Stimulated activated CD8-positive, alpha-beta memory T cell treated with anti-CD3 and anti-CD28 coated beads, Interleukin-4, amount 100 ng/mL, for 1 hour (primary cell): ENCODE measurements at places on chromosomes 7 and 10.

GRCh38 chr7:20140291-20141001 is 76.7 kb downstream of the MACC1 start:
- DNase-seq, result no peak

DNA sequence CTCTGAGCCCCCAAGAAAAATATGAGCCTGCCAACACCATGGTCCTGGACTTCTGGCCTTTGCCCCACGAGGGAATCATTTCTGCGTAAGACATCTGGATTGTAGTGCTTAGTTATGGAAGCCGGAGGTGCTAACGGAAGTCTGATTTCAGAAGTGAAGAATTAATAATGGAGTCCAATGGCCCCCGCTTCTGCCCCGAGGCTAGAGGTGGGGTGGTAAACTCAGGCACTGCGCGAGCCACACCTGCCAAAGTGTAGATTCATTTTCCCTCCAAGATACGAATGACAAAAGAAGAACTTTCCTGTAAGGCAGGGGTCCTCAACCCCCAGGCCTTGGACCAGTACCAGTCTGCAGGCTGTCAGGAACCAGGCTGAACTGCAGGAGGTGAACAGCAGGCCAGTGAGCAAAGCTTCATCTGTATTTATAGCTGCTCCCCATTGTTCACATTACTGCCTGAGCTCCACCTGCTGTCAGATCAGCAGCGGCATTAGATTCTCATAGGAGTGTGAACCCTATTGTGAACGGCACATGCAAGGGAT is 22.3 kb downstream of the CNPY1 start:
- DNase-seq, result no peak

- no peak for DNase-seq
These were observed 290.1 kb upstream of the COBL start for GRCh38 chr7:51606601-51607154.

DNA sequence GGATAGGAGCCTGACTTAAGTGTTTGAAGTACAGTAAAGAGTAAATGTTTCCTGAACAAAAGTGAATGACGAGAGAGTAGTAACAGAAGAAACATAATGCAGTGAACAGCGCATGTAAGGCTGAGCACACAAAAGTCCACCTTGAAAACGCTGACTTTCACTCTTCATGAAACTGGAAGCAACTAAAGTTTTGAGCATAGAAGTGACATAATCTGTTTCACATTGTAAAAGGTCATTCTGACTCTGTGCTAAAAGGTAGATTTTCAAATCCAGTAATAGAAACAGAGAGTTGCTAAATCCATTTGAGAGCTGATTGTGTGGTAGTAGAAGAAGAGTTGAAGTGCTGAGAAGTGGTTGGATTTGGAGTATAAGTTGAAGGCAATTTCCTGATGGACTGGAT is 1037.0 kb downstream of the CNTNAP2 start:
- no peak for DNase-seq

DNA sequence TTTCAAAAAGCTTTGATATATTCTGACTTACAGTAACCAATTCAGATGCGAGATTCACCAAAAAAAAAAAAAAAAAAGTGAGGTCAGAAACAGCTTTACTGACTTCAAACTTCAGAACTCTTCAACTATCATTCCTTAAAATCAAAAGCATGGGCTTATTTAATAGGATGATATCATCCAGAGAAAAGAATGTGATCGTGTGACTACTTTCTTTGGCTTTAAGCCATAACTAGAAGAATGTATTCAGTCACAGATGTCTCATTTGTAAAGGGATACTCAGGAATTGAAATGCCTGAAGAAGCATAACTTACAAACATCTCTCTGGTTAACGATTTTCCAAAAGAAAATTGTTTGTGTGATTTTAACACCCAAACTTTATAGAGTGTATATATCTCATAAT is 11.5 kb downstream of the TPK1 start:
- DNase-seq, result no peak

DNA sequence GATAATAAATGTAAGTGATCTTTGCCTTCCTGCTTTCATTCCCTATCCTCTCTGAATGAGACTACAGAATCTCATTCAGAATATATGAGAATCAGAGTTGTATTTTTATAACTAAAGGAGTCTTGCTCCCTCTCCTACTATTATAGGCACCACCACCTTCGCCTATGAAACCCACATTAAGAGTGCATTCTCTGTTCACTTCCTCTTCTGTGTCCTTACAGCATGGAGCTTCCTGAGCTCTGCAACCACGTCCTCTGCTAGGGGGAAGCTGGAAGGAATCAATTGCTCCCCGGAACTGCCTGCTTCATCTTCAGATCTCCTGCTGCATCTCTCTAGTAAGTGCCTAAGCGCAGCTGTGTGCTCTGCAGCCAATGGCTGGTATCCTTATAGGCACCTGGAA is 820.7 kb downstream of the GRID1 start:
- DNase-seq, result no peak

GRCh38 chr7:134763960-134764359 is 15.5 kb upstream of the CALD1 start:
- no peak for DNase-seq

- DNase-seq, result no peak
These were observed at the start of gene NPY for GRCh38 chr7:24283897-24284698. TSS of gene NPY (plus strand) at chr7:24284190. CDS start at chr7:24285241, 1,051 bp downstream.

GRCh38 chr10:44064987-44065787 is 319.7 kb downstream of the CXCL12 start:
- no peak for DNase-seq

DNA sequence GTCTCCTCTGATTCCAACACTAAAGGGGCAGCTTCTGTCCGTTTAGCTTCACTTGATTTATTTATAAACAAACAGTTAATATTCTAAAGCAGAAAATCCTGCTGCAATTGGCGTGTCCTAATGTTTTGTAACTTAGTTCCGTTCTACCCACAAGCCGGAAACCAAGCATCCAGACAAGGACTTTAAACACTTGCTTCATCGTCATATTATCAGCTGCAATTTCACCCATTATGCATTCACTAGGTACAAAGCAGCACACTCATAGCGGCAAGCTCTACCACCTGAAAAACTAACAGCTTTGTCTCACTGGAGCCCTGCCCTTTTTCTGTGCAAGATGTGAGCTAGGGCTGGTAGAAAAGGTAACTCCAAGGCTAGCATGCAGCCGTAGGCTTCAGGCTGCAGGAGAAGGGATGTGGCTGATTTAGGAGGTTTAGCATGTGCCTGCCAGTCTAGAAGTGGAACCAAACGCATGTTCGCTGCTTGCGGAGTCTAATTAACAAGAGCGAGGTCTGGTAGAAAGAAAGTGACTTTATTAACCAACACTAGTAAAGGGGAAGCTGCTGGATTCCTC is 43.7 kb upstream of the BPGM start:
- no peak for DNase-seq

DNA sequence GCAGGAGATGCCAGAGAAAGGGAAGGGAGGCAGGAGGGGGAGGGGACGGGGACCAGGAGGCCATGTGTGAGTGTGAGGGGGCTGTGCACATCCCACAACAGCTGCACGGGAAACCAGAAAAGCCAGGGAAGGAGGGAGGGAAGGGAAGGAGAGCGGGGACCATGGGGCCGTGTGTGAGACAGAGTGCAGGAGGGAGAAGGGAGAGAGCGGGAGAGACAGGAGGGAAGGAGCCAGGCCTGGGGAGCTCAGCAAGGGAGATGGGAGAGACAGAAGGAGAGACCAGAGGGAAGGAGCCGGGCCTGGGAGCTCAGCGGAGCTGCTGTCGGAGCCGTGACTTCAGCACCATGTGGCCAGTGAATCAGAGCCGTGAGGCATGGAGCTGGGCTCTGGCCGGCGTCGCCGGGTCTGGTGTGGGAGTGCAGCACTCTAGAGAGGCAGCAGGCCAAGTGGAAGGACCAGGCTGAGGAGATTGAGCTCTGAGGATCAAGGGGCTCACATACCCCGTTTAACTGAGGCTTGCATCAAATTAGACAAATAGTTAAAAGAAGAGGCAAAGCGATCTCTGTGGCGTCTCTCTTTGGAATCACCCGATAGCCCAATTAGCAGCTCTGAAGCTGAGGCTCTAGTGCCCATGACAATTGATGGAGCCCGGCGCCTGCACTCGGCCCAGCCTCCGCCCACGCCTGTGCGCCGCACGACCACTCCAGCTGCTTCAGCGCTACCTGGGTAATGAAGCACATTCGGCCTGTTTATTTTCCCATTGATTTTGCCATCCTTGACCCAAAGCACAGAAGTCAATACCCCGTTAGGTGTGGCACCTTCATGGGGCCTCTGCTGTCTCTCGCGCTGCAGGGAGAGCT is 150.4 kb downstream of the MAD1L1 start:
- no peak for DNase-seq

DNA sequence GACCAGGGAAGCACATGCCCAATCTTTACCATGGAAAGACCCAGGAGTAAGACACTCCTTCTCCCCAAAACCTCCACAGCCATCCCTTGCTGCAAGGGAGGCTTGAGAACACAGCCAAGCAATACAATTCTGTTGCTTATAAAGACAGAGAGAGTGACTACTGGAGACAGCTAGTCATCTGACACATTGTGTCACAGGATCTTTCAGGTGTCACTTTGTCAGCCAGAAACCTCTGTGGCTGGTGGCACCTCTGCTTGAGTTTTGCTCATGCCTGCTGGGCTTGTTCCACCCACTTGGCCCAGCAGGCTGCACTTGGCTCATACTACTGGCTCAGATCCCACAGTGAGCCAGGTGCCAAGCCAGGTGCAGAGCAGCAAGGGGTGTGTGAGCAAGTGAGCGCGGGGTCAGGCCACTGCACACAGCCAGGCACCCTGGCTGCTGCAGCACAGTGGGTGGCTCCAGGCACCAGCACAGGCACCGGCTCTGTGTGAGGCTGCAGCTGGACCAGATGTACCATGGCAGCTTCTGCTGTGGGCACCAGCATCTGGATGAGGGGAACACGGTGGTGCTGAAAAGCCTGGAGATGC is 12.4 kb upstream of the PRLHR start:
- no peak for DNase-seq

- no peak for DNase-seq
These were observed 617.4 kb downstream of the CCSER2 start for GRCh38 chr10:84945791-84946190.

DNA sequence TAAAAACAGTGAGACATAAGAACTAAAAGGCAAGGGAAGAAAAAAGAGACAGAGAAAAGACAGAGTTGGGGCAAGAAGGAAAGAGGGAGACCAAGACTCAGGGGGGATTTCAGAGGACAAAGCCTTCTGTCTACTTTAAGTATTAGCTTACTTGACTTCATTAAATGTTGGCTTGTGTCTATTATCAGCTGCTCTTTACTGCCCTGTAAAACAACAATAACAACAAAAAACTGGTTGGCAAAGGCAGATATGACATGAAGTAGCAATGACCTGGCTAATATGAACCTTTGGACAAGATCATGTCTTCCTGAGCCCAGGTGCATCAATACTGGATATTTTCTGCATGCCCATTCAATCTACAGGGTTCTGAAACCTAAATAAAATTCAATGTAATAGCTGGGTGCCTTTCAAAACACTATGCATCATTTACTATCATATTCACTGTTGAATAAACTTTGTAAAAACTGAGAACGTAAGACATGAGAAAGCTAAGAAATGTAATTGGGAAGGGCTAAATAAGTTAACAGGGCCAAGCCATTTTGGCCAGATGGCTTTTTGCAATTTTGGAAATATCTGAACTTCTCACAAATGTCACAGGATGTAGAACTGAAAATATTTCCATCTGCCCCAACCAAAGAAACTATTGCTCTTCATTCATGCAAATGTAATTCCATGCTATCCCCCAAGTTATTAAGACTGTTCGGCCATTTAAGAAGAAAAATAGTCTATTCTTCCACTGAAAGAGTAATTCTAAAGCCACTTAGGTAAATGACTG is 49.4 kb downstream of the LRRN3 start:
- DNase-seq, result no peak

- no peak for DNase-seq
These were observed 5.6 kb downstream of the AKR1B15 start for GRCh38 chr7:134554417-134554966.

GRCh38 chr7:50682079-50682478 is 100.6 kb downstream of the GRB10 start:
- DNase-seq, result no peak

DNA sequence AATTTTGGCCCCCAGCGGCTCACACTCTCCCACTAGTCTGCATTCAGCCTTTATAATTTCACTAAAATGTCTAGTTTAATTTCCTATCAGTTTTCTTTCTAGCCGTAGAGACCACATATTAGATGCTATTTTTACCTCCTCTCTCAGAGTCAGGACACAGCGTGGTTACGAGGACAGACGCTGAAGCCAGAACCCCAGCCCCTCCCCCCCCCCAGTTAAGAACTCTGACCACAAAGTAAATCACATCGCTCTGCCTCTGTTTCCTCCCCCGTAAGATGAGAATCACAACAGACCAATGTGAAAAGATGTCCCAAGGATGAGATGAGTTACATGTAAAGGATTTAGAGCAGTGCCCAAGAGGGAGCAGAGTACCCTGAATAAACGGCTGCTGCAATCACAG is 11.1 kb upstream of the TARP start:
- DNase-seq, result no peak

GRCh38 chr10:78461333-78461732 is 427.7 kb downstream of the RPS24 start:
- DNase-seq, result no peak

GRCh38 chr7:143239813-143240212 is 18.0 kb downstream of the TAS2R40 start:
- DNase-seq, result no peak

- no peak for DNase-seq
These were observed 1.9 kb downstream of the TET1 start for GRCh38 chr10:68561865-68562649.

- DNase-seq, result no peak
These were observed 108.8 kb downstream of the SMURF1 start for GRCh38 chr7:99034932-99035722.
